ENCODE measurements at places on chromosomes 2 and 18.

DNA sequence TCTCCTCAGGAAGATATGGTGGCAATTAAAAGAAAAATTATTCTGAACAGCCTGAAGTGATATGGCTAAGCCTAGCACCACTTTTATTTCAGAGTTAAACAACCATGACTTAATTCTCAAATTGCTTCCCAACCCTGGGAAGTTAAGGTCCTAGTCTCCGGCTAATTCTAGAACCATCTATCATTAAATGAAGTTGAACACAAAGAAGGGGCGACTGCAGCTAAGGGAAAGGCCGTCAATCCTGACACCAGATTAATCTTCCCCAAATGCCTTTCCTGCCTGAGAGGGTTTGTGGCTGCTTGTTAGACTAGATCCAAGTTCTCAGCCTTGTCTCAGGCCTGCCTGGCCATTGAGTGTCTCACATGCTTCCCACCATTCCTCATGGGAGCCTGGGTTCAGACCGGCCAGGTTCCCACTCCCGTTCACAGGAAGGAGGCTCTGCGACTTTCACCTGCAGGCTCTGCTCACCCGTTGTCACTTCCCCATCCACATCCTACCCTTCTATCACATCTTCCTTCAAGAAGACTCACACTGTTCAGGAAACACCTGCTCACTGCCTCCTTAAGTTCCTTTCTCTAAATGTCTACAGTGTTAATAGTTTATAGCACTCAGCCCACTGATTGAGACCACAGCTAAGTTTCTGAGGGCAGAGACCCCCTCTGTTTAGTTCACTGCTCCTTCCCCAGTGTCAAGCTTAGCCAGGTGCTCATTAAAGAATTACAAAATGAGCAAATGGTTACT, 282.9 kb upstream of the REV1 start:
- no peak for DNase-seq

DNA sequence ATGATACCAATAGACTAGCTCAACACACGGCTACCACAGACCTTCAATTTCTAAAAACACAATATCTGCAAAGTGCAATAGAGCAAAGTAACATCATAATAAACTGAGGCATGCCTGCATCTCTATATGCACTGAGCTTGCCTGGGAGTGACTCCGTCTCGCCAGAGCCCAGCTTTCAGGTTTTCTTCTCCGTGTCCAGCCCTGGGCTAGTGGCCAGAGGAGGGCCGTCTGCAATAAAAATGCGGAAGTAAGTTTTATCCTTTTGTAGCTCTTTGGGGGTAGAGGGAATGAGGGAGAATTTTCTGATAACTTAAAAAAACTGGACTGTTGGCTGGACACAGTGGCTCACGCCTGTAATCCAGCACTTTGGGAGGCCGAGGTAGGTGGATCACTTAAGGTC, 41.0 kb upstream of the GPR17 start:
- DNase-seq: no peak

DNA sequence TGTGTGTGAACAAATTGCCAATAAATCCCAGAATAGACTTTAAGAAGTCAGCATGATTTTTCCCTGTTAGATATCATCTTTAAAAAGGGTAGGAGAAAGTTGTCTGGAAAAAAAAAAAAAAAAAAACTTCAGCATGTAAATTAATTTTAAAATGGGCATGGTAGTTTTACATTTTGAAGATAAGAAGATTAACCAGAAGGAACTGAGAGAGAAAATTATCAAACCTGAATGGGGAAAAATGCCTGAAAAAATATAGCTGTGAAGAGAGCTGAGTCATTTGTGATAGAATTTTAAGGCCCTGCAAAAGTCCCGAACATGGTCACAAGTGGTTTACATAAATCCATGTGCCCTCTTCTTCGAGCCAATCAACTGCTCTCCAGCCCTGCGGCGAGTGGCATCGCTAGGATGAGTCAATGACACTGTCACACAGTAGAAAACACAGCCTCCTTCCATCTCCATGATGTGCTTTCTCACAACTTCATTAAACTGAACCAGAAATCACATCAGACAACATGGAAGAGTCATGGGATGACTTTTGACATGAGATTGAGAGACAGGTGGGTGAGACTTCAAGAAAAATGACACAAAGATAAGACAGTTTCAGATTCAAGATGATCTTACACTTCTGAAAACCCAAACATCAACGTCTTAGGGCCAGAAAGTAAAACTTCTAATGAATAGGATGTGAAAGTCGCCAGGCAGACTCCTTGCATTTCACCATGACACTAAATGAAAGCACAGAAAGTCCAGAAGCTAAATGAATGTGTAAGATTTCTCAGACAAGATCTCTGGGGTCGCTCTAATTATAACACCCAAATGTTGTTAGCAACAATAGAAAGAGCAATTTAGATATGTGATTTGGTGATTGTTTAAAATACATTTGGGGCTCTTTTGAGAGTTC, 273.0 kb upstream of the ID2 start:
- DNase-seq: no peak

DNA sequence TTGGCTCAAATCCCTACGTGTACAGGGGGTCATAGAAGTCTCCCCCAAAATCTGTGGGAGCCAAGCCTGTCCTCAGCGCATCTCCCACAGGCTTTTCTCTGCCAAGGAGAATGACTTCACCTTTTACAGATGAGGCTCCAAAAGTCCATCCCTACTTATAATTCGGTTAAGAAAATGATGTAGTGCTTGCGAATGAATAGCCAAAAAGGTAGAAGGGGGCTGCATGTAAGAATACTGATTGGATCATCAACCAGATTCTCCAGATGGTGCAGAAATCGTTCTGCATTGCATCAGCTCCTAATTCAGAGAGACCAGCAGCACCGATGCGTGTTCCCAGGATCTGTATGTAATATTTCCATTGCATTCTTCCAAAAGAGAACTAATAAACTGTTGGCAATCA, 91.9 kb downstream of the EPHA4 start:
- DNase-seq: no peak

DNA sequence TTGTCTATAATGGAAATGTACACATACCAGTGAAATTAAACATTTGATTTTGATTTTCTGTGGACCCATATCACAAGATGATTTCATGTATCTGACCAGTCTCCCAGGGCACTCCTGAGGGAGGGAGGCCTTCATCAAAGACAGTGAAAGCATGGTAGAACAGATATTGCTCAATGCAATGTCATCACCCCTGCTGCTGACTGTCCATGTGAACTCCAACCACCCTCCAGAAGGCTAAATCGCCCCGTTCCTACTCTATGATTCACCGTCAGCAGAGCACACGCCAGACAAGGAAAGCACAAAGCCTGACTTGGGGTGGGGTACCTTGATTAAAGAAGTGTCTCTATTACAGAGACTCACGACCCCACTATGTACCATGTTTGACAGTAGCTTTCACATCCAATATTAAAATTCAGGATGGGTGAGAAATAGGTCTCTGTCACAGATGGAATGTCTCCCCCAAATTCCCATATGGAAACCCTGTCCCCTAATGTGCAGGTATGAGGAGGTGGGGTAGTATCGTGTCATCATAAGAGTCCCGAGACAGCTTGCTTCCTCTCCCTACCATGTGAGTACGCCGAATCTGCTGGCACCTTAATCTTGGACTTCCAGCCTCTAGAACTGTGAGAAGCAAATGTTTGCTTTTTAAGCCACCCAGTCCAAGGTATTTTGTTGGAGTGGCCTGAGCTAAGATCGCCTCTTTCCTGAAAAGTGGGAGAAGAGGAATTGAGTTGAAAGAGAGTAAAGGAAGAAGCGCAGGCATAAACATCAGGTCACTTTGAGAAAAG, 42.4 kb downstream of the CYB5A start:
- no peak for DNase-seq

DNA sequence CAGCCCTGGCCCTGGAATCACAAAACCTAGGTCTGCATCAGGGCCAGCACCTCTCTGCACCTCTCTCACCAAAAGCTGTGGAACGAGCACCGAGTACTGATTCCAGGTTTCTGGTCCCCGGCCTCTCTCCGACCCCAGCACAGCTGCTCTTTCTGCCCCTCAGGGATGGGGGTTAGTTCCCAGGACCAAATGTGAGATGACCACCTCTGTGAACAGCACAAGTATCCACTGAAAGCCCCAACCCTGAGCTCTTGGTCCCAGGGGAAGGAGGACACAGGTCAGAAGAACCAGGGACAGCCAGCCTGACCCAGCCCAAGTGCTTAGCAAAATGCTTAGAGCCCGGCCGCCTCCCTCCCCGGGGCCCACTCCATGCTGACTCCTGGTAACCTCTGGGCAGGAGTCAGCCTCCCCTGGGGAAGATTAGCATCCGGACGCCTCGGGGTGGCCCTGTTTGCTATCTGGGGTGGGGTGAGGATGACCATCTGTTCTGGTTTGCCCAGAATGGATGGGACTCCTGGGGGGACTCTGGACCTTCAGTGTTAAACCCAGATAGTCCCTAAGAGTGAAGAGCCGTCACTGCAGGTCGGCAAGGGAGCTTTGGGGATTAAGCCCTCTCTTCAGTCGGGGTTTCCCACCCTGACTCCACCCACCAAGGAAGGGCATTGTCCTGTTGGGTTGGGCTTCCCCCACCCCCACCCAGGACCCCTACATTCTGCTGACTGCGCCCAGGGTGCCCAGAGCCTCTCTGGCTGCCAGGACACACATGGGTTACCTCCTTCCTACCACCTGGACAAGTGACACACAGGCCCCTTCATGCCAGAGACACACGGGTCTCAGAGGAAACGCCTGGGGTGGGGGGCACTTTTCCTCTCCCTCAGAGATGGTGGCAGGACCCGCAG, 9.4 kb upstream of the GPR55 start:
- DNase-seq: no peak

- DNase-seq: no peak
Observed at GRCh38 chr2:178641498-178641897, 161.2 kb downstream of the PLEKHA3 start.

DNA sequence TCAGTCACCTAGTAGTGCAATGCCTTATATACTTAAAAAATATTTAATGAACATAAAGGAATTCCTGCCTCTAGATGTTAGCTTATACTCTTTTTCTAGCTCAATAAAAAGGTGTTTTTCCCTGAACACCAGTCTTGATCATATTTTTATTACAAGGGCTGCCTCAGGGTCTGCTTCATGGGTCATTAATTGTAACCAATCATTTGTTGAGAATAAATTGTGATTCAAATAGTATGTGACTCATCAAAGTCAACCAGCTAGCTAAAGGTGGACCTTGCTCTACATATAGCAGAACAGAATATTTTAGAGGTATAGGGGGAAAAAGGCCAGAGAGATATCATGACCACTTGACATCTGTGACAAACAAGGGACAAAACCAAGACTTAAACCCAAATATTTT, 114.0 kb downstream of the PIK3C3 start:
- DNase-seq: no peak

DNA sequence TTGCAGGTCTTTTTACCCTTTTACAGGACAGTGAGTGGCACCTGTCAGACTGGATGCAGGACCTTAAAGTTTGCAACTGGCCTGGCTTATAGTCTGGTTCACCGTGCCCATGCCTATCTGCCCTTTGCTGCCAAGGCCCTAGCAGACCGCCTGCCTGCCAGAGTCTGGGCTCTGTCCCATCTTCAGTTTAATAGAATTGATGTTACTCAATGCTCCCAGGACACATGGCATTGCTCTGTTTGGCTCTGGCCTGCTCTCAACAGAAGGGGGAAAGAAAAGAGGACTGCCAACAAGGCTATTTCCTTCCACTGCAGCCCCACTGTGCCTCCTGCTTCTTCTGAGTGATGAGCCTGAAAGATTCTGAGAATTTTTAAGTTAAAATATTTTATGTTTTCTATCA, 25.6 kb upstream of the TMEM178A start:
- no peak for DNase-seq

DNA sequence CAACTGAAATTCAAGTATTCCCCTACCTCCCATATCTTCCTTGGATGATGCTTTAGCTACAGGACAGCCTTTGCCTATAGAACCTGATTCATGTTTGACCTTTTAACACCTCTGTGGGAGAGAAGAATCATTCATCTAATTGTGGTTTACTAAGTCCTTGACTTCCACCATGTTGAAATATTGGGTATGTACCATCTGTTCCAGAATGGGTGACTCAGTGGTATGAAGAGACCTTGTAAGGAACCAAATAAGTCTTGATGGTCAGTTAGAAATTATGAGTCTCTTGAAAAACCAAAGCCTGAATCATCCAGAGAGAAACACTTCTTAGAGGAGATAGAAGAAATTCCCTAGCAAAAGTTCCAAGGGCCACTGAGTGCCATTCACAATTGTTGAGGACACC, 27.5 kb downstream of the STAMBP start:
- DNase-seq: no peak

GRCh38 chr2:235227590-235227989, 266.3 kb upstream of the AGAP1 start:
- DNase-seq: no peak

- no peak for DNase-seq
Observed at GRCh38 chr18:617970-618504, 21.2 kb downstream of the CLUL1 start.

DNA sequence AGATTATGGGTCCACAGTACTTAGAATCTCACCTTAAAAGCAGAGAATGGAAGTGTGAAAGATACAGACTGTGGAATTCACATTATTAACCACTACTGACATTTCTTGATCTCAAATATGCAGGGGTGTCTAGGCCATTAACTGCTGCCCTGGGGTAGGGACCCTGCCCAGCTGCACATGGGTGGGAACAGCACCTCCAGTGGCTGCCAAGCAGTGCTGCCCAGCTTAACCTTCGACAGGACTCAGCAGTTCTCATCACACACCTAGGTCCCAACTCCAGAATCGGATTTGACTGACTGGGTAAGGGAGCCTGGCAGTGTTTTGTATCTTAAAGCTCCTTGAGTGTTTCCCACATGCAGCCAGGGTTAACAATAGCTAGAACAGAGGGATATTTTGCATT, 14.9 kb downstream of the ERFE start:
- no peak for DNase-seq

DNA sequence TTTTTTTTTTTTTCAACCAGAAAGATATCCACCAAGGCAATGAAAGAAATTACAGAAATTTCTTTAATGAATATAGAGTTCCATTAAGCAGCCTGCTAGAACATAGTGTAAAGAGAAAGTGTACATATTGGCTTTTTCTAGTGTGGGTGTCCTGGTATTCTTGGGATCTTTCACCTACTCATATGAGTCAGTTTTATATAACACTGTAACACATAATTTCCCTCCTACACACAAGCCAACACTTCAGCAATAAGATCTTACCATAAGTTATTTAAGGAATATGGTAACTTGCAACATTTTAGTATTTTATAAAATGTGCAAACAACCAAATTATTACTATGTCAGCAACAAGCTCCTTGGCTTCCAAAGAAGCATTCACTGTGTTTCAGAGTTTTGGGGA, 59.9 kb downstream of the ZRANB3 start:
- no peak for DNase-seq

DNA sequence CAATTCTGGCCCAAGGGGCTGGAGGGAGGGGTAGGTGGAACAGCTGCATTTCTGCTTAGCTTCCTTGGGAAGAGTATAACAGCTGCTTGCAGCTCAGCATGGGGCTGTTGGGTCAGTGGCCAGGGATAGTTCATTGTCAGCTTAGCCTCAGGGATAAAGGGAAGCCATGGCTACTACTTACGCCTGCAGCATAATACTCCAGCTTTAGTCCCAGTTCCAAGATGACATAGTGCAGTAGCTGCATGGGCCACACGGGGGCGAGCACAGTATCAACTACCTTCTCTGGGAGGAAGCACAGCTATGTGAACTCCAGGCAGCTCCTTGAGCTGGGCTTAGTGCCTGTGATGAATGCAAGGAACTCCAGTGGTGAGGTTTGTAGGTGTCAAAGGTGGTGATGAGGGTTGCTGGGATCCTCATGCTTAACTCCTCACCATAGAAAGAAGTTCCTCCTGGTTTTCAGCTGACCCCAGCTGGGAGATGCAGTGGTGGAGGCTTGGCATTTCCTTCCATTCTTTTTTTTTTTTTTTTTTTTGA, 35.4 kb upstream of the RHOB start:
- DNase-seq: peak; percentile 82
